HFFc6 (cell line): ENCODE measurements at places on chromosomes 3 and 15. TPM values are rescaled to one million over a fixed set of nuclear protein-coding genes. Genes with fewer than 3 reads are reported as not detected.

The SKOR1 gene
- total RNA-seq, result 0.05 to 0.10 TPM (median 0.09 TPM) in 3 replicates

- no peaks in the 10 kb centered on the region for H3K36me3 ChIP-seq
- peaks cover 40% of the 10 kb centered on the region for H3K27me3 ChIP-seq
- no peak for DNase-seq
- no peak overlapping the region for H3K4me3 ChIP-seq
Observed at GRCh38 chr3:181726351-181727330, 14.9 kb downstream of the SOX2 start.

The VEPH1 gene
- 30.1 to 65.3 TPM (median 39.3 TPM) in 3 replicates for total RNA-seq

- H3K27me3 ChIP-seq, result no peaks in the 10 kb centered on the region
- H3K4me3 ChIP-seq, result no peak overlapping the region
- DNase-seq, result no peak
- no peaks in the 10 kb centered on the region for H3K36me3 ChIP-seq
- H3K4me1 ChIP-seq, result no peaks in the 10 kb centered on the region
- H3K27ac ChIP-seq, result no peak overlapping the region
Observed at GRCh38 chr3:105030211-105030610, 336.5 kb upstream of the ALCAM start.

The ERC2 gene
- 0.11 TPM in 1 of 3 replicates, not detected in the others for total RNA-seq

The A4GNT gene
- total RNA-seq, result not detected in 2 replicates

- H3K27me3 ChIP-seq, result peaks cover 4% of the 10 kb centered on the region
- no peak for DNase-seq
- H3K4me1 ChIP-seq, result peaks cover 20% of the 10 kb centered on the region
Observed at GRCh38 chr15:40772014-40772413, 2.2 kb downstream of the C15orf62 start.

DNA sequence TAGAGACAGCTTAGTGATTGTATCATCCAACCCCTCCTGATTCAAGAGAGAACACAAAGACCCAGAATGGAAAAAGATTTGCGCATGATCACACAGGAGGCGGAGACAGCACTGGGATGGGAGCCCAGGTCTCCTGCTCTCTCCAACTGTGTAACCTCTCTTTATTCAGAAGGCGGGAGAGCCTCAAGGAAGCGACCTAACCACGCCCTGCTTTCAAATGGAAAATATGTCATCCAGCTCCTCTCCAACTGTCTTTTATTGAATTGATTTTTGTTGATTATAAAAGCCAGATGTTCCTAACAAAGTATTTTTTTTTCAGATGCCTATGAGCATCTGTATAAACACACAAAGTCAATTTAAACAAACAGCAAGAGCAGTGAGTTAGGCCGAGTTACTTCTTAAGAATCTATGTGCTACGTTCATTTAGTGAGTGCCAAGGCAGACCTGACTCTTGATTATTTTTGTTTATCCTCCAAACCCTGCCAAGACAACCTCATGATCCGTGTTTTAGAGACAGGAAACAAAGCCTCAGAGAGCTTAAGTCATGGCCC is 74.5 kb downstream of the BFSP2 start:
- H3K27ac ChIP-seq, result no peak overlapping the region
- peaks cover 15% of the 10 kb centered on the region for H3K27me3 ChIP-seq
- H3K4me1 ChIP-seq, result peaks cover 14% of the 10 kb centered on the region
- H3K4me3 ChIP-seq, result no peak overlapping the region; the same call in 1 of the 2 replicates
- DNase-seq, result no peak

DNA sequence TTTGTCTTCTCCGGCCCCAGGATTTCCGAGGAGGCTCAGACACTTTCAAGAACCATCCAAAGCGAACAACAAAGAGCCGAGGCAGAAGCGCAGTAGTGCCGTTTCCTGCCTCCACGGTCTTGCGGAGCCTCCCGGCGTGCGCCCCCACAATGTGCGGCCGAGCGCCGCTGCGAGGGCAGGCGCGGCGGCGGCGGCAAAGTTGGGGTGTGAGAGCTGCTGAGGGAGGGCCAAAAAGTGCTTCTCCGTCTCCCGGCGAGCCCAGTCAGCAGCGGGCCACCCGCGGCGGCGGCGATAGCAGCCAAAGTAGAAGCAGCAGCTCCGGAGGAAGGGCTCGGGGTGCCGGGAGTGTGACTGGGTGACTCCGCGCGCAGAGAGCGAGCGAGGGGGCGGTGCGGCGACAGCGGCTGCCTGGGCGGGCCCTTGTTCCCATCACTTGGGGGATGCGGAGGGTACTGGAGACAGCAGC is 749.1 kb downstream of the ROBO1 start:
- peak; percentile 63 for DNase-seq
- peaks cover 17% of the 10 kb centered on the region for H3K4me1 ChIP-seq
- H3K27me3 ChIP-seq, result peaks cover 3% of the 10 kb centered on the region; the same call in 1 of the 2 replicates
- no peak overlapping the region for H3K27ac ChIP-seq
- no peak overlapping the region for H3K4me3 ChIP-seq
- no peaks in the 10 kb centered on the region for H3K36me3 ChIP-seq
